ENCODE measurements at places on chromosomes 7 and 10.

- DNase-seq, result peak; percentile 64
Measured at GRCh38 chr10:117004227-117005025, 561 bp downstream of the SHTN1 start.

GRCh38 chr10:60627778-60628748, 150.2 kb upstream of the CDK1 start:
- DNase-seq, result no peak

- DNase-seq, result no peak
Measured at GRCh38 chr10:69179089-69179742, 818 bp upstream of the SUPV3L1 start.

GRCh38 chr10:126417220-126417825, 29.0 kb upstream of the ADAM12 start:
- DNase-seq, result no peak

DNA sequence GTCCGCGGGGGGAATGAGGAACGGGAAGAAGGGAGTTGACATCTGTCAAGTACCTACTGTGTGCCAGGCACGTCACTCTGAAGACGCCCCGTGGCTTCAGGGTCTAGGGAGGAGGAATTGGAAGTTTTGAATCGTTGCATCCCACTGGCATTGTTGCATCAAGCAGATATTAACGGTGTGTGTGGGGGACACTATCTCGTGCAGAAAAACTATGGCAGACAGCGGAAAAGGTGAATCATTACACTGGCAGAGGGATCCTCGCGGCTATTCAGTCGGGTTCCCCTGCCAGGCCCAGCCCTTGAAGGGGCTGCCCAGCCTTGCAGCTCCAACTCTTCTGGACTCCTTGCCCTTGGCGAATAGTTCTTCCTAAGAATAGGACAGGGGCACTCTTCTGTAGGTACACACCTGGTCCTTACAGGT, 1.0 kb upstream of the KIAA1549 start:
- DNase-seq, result no peak

GRCh38 chr7:142250705-142251104, 7.2 kb downstream of the PRSS58 start:
- DNase-seq, result no peak

- no peak for DNase-seq
Measured at GRCh38 chr10:21975378-21975990, 28.0 kb downstream of the DNAJC1 start.

All from sciatic nerve (tissue), 2 donors.